BE2C (cell line): ENCODE measurements at places on chromosomes 3 and 15.

DNA sequence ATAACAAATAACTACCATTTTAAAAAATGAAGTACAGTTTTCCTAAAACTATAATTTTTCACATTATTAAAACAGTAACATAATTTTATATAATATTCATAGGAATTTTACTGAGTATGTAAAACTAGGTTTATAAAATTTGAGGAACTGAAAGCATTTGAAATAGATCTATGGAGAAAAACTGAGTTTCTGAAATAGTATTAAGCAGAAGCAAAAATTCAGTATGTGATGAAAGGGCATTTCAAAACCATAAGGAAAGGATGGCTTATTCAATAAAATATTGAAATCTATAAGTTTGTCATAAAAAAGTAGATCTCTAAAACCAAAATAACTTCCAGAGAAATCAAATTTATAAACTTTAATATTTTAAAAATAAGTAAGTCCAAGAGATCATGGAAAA is 53.4 kb downstream of the GBE1 start:
- no peak for DNase-seq

GRCh38 chr15:28122038-28122949 is 23.2 kb upstream of the OCA2 start:
- DNase-seq = no peak

DNA sequence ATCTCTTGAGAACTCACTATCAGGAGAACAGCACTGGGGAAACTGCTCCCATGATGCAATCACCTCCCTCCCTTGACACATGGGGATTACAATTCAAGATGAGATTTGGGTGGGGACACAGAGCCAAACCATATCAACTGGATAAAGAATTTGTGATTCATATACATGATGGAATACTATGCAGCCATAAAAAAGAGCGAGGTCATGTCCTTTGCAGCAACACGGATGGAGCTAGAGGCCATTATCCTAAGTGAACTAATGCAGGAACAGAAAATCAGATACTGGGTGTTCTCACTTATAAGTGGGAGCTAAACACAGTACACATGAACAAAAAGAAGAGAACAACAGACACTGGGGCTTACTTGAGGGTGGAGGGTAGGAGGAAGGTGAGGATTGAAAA is 17.0 kb downstream of the SPG11 start:
- DNase-seq = no peak

DNA sequence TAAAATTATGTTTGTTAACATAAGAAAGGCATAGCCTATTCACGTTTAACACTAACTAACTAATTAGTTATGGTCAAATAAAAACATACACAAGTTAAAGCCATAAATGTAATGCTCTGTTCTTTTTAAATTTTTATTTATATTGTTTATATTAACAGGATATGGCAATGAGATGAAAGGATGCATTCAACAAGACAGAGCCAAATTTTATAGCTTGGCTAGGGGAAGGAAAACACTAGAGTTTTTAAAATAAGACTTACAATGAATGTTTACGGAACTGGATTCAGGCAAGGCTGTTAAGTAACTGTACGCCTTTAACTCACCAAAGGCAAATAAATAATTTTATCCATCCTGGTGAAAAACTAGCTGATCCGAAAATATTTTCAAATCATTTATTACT is 86.4 kb downstream of the ZPLD1 start:
- no peak for DNase-seq

DNA sequence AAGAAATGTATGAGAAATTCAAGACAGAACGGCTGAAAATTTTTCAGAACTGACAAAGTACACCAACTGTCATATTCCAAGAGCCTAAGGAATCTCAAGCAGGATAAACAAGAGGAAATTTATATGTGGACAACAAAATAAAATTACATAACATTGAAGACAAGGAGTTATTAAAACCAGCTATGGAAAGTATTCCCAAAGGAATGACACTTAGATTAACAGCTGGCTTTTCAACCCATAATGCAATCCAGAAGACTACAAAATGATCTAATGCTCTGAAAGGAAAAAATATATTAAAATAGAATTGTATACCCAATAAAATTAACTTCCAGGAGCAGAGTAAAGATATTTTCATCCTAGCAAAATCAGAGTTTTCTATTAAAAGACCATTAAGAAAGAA is 132.2 kb upstream of the BNIP2 start:
- DNase-seq = no peak

GRCh38 chr15:99844150-99844549 is 110.9 kb upstream of the LYSMD4 start:
- DNase-seq = no peak

DNA sequence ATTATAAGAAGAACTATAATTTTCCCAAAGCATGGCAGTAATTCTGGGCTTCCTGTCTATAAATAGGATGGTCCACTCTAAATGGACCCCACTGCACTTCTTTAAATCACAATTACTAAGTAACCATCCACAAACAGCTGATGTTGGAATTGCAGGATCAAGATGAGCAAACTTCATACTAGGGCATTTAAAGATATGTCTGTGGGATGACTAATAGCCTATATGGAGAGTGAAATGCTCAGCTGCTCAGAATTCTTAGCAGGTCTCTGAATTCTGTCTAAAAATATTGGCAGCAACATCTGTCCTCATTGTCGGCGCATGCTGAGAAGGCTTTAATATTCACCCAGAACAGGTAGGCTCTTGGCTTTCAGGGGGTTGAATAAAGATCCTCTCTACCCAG is 140.4 kb downstream of the SATB1 start:
- no peak for DNase-seq

GRCh38 chr15:51405693-51406523 is 64.5 kb downstream of the GLDN start:
- no peak for DNase-seq

DNA sequence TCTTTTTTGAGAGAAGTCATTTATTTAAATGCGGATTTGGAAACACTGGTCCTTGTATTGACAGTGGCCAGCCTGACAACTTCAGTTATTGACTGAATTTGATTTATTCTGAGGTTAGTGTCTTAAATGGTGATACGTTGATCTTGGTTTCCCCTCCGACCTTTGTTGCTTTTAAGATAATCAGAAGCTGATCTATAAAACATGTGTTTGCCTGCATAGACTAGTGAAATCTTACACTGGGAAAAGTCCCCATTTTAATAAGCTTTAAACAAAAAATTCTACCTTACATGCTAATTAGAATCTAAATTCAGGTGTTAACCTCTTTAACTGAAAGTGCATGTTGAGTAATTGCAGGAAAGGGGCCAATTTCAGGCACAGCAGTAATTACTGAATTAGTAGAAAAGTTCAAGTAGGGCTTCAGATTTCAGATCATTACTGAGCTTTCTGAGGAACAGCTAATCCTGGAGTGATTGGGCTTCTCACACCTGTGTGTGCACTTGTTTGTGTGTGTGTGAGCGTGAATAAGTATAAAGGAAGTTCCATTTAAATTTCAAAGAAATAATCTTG is 221.4 kb downstream of the SOX2 start:
- no peak for DNase-seq

- DNase-seq = no peak
Measured at GRCh38 chr3:55946574-55947160, 459.6 kb upstream of the WNT5A start.

GRCh38 chr15:96736384-96736783 is 405.9 kb downstream of the NR2F2 start:
- DNase-seq = no peak

- peak; percentile 73 for DNase-seq
Measured at GRCh38 chr3:194265505-194265892, 85.6 kb downstream of the CPN2 start.

DNA sequence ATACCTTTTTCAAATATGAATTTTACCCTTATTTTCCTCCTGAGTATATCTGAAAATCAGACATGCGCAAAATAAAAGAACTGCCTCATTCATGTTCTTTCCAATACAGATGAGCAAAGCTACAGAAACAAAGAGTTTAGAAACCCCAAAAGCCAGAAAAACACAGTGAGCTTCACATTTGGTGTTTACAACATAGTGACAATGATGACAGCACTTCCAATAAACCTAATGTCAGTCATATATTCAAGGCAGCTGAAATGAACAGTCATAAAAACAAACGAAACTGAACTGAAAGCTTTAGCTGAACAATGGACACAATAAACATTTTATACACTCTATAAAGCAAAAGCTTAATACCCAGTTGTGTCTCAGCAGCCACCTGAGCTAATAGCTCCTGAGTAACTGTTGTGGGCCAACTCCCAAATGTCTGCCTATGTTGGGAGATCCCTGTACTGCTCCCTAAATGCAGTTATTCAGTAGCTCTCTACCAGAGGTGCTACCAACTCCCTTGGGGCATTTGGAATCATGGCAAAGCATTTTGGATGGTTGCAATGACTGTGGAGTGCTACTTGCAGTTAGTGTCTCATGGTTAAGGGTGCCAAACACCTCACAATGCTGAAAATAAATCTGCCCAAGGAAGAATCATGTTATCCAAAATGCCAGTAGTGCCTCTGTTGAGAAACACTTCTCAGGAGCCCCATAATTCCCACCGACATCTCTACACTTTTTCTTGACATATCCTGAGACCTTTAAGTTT is 131.5 kb downstream of the TGFBR2 start:
- no peak for DNase-seq

DNA sequence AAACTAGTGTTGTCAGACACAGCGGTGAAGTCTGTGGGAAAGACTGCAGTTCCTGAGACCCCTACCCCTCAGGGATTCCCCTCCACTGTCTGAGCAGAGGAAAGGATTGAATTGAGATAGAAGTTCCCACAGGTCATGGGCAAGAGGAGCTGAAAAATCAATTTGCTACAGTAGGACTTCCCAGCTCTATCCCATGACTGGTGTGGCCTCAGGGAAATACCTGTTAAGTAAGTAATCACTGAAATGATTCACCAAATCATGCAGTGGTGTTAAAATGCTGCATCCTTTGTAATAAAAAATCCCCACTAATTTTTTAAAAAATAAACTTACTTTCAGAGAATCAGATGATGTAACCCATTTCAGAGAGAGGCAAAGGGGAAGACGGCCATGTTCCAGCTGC is 45.0 kb upstream of the SPRED1 start:
- DNase-seq = no peak

DNA sequence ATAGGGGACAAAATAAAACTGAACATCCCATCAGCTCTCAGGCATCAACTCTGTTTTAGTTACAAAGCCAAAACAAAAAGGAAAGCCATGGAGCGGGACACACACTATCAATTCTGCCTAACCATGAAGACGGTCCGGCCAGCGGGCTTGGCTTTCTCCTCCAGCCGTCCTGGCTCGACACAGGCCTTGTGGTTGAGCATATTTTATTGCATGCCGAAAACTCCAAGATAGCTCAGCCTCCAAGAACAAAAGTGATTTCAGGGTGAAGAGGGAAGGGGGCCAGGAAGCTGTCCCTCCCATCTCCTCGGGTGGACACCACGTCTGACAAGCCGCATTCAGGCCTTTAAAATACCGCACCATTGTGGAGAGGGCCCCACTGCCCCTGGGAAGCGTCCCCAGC is 31.2 kb downstream of the WNT5A start:
- DNase-seq = no peak

DNA sequence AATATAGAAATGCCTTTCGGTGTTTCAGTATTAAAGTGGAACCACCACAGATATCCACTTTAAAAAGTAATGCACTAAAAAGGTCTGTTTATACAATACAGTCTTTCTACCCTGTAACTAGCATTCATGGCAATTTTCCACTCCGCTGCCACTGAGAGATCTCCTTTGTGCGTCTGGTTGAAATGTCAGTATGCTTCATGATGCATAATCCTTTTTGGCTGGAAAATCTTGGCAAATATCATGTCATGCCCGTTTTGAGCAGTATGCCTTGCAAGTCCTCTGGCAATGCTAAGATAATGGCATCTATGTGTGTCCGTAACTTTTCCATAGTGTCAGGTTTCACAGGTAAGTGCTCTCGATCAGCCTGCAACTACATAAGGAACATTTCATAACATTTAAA is 30.8 kb upstream of the ARF4 start:
- no peak for DNase-seq

DNA sequence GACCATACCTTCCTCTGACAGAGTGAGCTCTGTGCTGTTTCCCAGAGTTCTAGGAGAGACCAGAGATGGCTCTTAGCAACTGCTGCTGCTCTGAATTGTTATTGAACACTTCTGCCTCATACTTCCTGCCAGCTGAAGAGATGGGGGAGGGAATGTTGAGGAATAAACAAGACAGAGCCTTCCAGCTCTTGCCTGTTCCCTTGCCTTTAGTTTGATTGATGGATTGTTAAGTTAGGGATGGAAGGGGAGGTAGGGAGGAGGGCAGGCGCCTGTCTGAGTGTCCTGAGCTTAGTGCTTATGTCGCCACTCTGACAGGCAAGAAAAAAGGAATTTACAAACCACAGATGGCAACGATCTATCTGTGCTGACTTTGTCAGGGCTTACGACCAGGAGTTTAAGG is 42.8 kb downstream of the ZNF609 start:
- no peak for DNase-seq

GRCh38 chr3:188126934-188127333 is 27.0 kb upstream of the LPP start:
- no peak for DNase-seq
